B cell (primary cell): ENCODE measurements at places on chromosomes 12 and 14.

DNA sequence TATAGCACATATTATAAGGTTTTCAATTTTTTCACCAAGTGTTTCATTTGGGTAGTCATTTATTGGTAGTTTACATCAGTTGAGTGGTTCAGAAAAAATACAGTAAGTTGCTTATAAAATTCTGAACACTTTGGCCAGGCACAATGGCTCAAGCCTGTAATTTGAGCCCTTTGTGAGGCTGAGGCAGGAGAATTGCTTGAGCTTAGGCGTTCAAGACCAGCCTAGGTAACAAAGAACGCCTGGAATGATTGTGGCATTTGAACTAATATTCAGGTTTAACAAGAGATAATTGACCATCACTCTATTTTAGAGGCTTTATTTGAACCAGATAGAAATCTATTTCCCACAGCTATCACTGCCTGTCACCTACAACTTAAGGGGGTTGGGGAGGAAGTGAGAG is 22.7 kb downstream of the HIF1A start:
- no peak overlapping the region for H3K4me3 ChIP-seq
- no peak for DNase-seq
- H3K4me1 ChIP-seq, result peaks cover 55% of the 10 kb centered on the region
- H3K36me3 ChIP-seq, result peaks cover 15% of the 10 kb centered on the region

DNA sequence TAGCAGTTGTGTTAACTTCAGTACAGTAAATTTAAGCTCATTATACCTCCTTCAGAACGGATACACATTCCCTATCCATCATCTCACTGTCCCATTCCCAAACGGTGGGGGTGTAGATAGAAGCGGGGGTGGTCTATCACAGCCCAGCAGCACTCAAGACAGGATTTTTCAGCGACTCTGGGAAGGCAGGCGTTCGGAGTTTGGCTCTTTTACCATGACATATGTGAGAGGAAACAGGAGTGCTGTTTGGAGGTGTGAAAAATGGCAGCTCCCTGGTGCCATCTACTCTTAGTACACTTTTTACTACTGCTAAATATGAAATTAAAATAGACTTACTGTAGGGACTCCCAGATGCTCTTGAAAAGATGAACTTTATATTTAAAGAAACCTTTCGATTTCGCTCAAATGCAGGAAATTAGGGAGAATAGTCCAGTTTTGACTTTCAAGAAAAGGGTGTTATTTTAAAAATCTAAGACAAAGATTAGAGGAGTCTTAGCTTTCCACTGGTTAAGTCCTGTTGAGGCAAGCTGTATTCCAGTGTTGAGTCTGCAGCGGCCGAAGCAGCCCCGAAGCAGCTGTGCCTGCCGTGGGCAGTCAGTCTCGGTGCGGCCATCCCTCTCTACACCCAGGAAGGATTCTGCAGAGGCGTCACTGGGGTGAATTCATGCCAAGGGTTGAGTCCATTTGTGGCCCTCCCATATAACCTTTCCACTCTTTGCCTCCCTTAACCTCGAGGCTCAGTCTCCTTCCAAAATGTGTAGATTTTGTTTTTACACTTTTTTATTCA is 42.1 kb downstream of the KCNMB4 start:
- no peak overlapping the region for H3K27ac ChIP-seq
- DNase-seq, result no peak
- H3K4me3 ChIP-seq, result no peak overlapping the region
- H3K4me1 ChIP-seq, result no peaks in the 10 kb centered on the region
- no peaks in the 10 kb centered on the region for H3K27me3 ChIP-seq

- no peak overlapping the region for H3K4me3 ChIP-seq
- no peaks in the 10 kb centered on the region for H3K36me3 ChIP-seq
- H3K27me3 ChIP-seq, result no peaks in the 10 kb centered on the region
- no peaks in the 10 kb centered on the region for H3K4me1 ChIP-seq
- no peak overlapping the region for H3K27ac ChIP-seq
Measured at GRCh38 chr12:92288561-92288960, 142.9 kb upstream of the BTG1 start.

DNA sequence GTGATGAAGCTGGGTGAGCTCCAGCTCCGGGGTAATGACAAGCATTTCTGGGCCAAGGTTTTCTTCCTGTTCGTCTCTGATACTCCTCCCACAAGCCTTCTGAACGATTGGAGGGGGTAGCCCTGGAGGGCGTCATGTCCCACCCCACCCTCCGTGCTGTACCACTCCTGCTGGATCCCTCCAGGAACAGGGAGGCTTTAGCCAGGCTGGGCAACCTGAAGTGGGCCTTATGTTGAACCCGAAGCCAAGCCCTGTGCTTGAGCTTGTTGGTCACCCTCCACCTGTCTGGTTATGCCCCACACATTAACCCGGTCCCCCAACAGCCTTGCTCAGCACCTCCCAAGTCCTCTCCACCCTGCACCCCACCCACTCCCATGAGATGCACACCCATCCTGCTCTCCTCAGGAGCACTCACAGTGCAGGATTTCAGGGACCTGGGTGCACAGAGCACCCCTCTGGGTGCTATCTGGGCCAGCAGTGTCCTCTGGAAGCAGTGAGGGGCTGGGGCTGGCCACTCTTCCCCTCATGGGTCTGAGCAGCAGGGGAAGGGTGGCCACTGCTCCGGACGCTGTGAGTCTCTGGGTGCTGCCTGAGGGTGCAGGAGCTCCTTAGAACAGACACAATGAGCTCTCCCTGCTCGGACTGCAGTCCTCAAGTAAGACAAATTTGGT is 6.8 kb upstream of the KRT83 start:
- no peak for DNase-seq
- no peaks in the 10 kb centered on the region for H3K4me1 ChIP-seq
- H3K27me3 ChIP-seq, result no peaks in the 10 kb centered on the region
- H3K27ac ChIP-seq, result no peak overlapping the region

DNA sequence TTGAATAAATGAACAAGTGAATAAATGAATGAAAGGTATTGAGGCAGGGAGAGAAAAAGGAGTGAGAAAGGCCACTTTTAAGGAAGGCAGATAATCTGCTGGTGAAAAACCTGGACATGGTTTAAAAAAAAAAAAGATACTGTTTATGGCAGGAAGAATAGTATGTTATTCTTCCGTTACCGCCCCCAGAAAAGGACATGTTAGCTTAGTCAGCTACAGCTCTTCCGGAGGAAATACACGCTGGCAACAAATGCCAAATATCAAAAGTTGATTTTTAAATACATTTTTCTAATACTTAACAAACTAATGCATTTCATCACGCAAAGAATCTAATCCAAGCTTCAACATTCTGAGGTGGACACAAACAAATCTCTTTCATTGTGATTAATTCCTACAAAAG is 43.2 kb downstream of the SLC5A8 start:
- H3K4me3 ChIP-seq, result no peak overlapping the region
- no peak overlapping the region for H3K27ac ChIP-seq
- no peak for DNase-seq

GRCh38 chr12:70177631-70178030 is 65.6 kb upstream of the CNOT2 start:
- no peaks in the 10 kb centered on the region for H3K4me1 ChIP-seq
- H3K36me3 ChIP-seq, result no peaks in the 10 kb centered on the region
- no peak overlapping the region for H3K4me3 ChIP-seq
- H3K27ac ChIP-seq, result no peak overlapping the region
- no peak for DNase-seq
- H3K27me3 ChIP-seq, result no peaks in the 10 kb centered on the region

- H3K27me3 ChIP-seq, result no peaks in the 10 kb centered on the region
- peak; percentile 3 for DNase-seq
- no peaks in the 10 kb centered on the region for H3K36me3 ChIP-seq
- H3K4me1 ChIP-seq, result no peaks in the 10 kb centered on the region
- H3K4me3 ChIP-seq, result no peak overlapping the region
- no peak overlapping the region for H3K27ac ChIP-seq
Measured at GRCh38 chr12:46855760-46856159, 30.0 kb upstream of the SLC38A4 start.

DNA sequence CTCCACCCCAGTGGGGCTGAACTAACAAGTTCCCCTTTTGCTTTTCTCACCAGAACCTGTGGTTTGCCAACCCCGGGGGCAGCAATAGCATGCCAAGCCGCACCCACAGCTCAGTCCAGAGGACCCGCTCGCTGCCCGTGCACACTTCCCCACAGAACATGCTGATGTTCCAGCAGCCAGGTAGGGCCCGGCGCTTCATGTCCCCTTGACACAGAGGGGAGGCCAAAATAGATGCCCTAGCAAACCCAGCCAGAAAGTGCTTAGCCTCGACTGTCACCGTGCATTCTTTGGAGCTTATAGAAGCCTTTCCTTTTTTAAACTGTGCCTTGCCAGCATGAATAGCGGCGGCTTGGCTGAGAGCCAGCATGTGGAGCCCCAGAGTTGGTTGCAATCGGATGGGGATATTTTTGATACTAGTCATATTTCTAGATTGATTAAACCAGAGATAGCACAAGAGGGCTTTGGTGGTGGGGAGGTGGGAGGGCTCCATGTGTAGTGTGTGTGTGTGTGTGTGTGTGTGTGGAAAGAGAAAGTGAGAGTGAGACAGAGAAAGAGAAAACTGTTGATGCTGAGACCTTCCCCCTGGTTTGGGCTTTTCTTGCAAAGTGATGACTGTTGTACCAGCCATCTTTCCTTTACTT is 126.1 kb downstream of the GCH1 start:
- H3K27me3 ChIP-seq, result no peaks in the 10 kb centered on the region
- peak; percentile 83 for DNase-seq
- no peaks in the 10 kb centered on the region for H3K36me3 ChIP-seq
- H3K4me1 ChIP-seq, result peaks cover 42% of the 10 kb centered on the region
- peak overlapping the region; percentile 61 for H3K4me3 ChIP-seq
- peak overlapping the region; percentile 13 for H3K27ac ChIP-seq
